MCF 10A (cell line): ENCODE measurements at places on chromosomes 4 and X. TPM values are rescaled to one million over a fixed set of nuclear protein-coding genes. Genes with fewer than 3 reads are reported as not detected.
A peak's percentile ranks its signal among the peaks of the same experiment; 100 is the strongest.

Gene RAB41
- not detected in 2 replicates for total RNA-seq

Gene PCDH18
- 3.5 and 4.9 TPM in 2 replicates for total RNA-seq

Gene DDIT4L
- 0.22 and 0.23 TPM in 2 replicates for total RNA-seq

Gene NR3C2
- 0.21 and 0.34 TPM in 2 replicates for total RNA-seq

Gene FGFRL1
- 33.5 and 33.6 TPM in 2 replicates for total RNA-seq

Gene CCKAR
- not detected in 2 replicates for total RNA-seq

Gene OTUD6A
- total RNA-seq = not detected in 2 replicates

Gene SPON2
- 0.54 and 0.64 TPM in 2 replicates for total RNA-seq

GRCh38 chrX:5409106-5409505 is 819.6 kb downstream of the NLGN4X start:
- no peak overlapping the region for H3K4me3 ChIP-seq
- H3K4me1 ChIP-seq = no peaks in the 10 kb centered on the region
- no peaks in the 10 kb centered on the region for H3K36me3 ChIP-seq
- H3K27me3 ChIP-seq = no peaks in the 10 kb centered on the region
- no peak for DNase-seq

- H3K27ac ChIP-seq = no peak overlapping the region
- H3K4me1 ChIP-seq = no peaks in the 10 kb centered on the region
- no peaks in the 10 kb centered on the region for H3K27me3 ChIP-seq
- no peak for DNase-seq
- H3K4me3 ChIP-seq = no peak overlapping the region
- H3K36me3 ChIP-seq = no peaks in the 10 kb centered on the region
These were observed 1126.6 kb downstream of the FAT4 start for GRCh38 chr4:126441173-126442035.

DNA sequence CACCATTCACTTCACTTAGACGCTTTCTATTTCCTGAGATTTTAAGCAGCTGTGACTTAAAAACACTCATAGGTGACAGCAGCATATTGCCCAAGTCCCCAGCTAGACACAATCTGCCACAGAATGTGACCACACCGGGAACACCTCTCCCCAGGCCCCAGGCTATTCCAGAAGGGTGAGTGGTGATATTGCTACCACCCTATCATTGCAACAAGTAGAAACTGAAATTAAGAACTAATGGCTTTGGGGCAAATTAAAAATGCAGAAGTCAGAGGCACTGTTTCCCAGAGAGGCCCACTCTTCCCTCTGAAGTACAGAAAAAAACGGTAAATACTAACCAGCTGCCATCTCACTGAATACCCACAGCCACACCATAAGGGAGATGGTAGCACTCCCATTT is 35.0 kb downstream of the QDPR start:
- H3K4me1 ChIP-seq = peaks cover 7% of the 10 kb centered on the region
- H3K27me3 ChIP-seq = no peaks in the 10 kb centered on the region
- no peak overlapping the region for H3K4me3 ChIP-seq
- H3K36me3 ChIP-seq = peaks cover 5% of the 10 kb centered on the region
- H3K27ac ChIP-seq = no peak overlapping the region

GRCh38 chrX:42128020-42128419 is 204.7 kb upstream of the CASK start:
- H3K4me3 ChIP-seq = no peak overlapping the region
- no peak for DNase-seq
- no peaks in the 10 kb centered on the region for H3K36me3 ChIP-seq
- H3K27me3 ChIP-seq = peaks cover 13% of the 10 kb centered on the region

DNA sequence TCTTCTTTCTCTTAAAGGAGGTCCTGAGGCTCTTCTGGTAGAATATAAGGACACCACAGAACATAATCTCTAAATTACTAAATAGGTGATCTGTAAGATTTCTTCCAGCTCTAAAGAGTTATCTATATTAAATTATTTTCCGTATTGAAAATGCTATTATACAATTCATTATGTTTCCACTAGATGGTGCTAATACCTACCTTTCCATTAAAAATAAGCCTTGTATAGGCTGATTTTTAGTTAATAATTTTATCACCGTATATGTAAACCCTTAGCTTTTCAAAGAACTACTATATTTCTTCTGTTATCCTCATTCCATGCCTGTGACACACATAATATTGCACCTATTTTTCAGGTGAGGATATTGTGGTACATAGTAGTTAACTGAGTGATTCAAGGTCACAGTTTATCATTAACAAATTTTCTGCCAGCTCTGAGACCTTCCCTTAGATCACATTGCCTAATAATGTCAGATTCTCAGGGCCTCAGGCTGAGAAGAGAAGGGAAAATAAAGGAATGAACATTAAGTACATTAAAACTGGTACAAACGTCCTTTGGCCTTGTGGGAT is 138.8 kb downstream of the TEX11 start:
- no peaks in the 10 kb centered on the region for H3K4me1 ChIP-seq
- H3K27ac ChIP-seq = no peak overlapping the region
- no peaks in the 10 kb centered on the region for H3K36me3 ChIP-seq
- H3K27me3 ChIP-seq = peaks cover 58% of the 10 kb centered on the region
- no peak overlapping the region for H3K4me3 ChIP-seq

GRCh38 chr4:167424341-167425256 is 190.3 kb upstream of the SPOCK3 start:
- peaks cover 6% of the 10 kb centered on the region for H3K4me1 ChIP-seq
- peak overlapping the region; percentile 7 for H3K27ac ChIP-seq
- no peak for DNase-seq
- no peaks in the 10 kb centered on the region for H3K27me3 ChIP-seq
- H3K36me3 ChIP-seq = no peaks in the 10 kb centered on the region

- H3K4me3 ChIP-seq = no peak overlapping the region
- H3K27ac ChIP-seq = no peak overlapping the region
- peaks cover 14% of the 10 kb centered on the region for H3K4me1 ChIP-seq
- DNase-seq = no peak
These were observed 36.3 kb downstream of the ANXA10 start for GRCh38 chr4:168128601-168129000.

- peaks cover 42% of the 10 kb centered on the region for H3K4me1 ChIP-seq
- peak overlapping the region; percentile 85 for H3K27ac ChIP-seq
- DNase-seq = no peak
- no peaks in the 10 kb centered on the region for H3K27me3 ChIP-seq
- H3K4me3 ChIP-seq = no peak overlapping the region
- no peaks in the 10 kb centered on the region for H3K36me3 ChIP-seq
These were observed 93.1 kb downstream of the PDLIM5 start for GRCh38 chr4:94544811-94545210.

DNA sequence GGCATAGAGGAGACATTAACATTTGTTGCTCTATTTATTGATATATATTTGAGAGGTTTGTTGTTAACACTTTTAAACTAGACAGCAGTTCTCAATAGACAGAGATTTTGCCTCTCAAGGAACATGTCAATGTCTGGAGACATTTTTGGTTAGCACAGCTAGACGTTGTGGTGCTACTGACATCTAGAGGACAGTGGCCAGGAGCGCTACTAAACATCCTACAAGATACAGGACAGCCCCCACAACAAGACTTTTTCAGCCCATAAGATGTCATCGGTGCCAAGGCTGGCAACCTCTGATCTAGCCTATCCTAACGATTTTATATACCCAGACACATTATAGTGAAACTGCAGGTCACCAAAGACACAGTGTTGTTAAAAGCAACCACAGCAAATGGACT is 18.4 kb upstream of the CTSO start:
- H3K4me1 ChIP-seq = no peaks in the 10 kb centered on the region
- H3K27me3 ChIP-seq = no peaks in the 10 kb centered on the region

DNA sequence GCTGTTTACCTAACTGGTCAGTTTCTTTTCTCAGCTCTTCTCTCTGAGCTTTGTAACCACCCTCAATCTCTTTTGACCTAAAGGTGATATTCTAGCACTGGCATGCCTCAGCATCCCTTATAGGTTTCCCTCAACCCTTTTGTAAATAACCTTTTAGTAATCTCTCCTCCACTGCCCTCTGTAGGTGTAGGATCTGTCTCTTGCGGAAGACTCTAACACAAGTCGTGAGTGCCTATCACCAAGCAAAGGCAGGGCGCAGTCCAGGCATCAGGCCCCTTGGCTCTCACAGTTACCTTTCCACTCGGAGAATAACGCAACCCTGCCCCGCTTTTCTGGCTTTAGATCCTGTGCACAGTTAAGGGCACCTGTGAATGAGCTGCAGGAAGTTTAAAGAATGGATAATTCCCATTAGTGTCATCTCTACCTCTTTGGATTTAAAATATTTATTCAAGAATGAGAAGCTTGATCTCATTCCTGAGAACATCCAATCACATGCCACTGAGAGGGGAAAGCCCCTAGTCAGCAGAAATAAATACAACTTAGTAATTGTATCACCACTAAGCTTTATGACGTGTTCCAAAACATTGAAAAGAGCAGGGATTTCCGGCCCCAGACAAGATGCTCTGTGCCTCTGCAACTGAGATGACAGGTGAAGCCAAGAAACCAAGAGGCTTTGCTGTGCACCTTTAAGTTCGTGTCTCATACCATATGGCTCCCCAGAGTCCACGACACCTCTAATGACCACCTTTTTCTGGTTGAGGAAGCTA is 58.8 kb downstream of the SPINK2 start:
- H3K4me3 ChIP-seq = no peak overlapping the region
- no peak for DNase-seq
- no peaks in the 10 kb centered on the region for H3K36me3 ChIP-seq

DNA sequence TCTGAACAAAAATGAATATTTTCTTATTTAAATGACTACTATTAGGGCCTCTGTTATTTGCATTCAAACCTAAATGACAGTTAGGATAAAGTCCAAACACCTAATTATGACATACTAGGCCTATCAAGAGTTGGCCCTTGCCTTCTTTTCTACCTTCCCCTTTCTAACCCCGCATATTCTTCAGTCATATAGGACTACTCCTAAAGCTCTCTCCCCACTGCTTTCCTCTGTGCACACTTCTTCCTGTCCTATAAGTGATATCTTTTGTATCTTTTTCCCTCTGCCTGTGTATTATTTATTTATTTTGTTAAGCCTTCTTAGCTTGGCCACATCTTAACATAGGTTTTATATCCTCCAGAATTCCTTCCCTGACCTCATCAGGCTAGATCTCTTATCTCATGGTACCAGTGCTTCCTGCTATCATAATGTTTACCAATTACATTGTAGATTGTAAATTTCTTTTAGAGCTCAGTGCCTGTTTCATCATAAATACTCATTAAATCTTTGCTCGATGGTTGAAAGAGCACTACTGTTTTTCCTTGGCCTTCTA is 22.5 kb downstream of the ERVMER34-1 start:
- no peaks in the 10 kb centered on the region for H3K27me3 ChIP-seq
- no peak overlapping the region for H3K27ac ChIP-seq
- no peaks in the 10 kb centered on the region for H3K36me3 ChIP-seq
- no peak overlapping the region for H3K4me3 ChIP-seq
- no peak for DNase-seq
- H3K4me1 ChIP-seq = no peaks in the 10 kb centered on the region

GRCh38 chr4:1675802-1676137 is 8.3 kb downstream of the FAM53A start:
- H3K27ac ChIP-seq = no peak overlapping the region
- no peak for DNase-seq
- H3K36me3 ChIP-seq = peaks cover 5% of the 10 kb centered on the region
- no peak overlapping the region for H3K4me3 ChIP-seq
